ENCODE measurements at places on chromosomes 2 and 18.

GRCh38 chr2:144256996-144257707 lies 262.8 kb downstream of the ZEB2 start:
- DNase-seq = peak; percentile 15

DNA sequence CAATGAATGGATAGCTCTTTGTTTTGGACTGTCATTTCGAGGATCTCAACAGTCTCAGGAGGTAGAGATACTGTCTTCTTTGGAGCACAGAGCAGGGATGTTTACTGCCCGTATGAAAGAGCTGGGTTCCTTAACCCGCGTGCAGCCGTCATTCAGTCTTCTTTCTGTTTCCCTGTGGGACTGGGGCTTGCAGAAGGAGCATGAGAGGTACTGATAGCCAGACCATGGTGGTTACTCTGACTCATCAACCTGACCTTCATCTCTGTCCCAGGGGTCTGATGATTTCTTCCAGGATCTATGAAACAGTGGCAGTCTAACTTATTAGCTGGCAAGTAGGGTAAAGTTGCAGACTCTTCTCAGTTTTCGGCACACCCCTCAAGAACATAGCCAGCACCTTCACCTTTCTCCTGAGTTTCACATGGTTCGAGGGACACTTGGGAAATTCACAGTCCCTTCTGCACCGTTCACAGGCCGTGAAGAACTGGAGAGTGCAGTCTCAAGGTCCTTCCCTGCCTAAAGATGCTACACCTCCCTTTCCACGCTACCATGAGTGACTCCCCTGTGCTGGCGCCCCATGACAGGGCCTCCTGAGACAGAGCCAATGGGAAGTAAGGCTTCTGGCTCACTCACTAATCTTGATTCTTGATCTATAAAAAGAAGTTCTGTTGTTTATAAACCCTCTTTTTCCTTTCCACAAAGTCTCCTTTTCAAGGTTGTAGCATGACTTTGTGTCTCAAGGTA lies 226.2 kb downstream of the MC4R start:
- peak; percentile 57 for DNase-seq

GRCh38 chr2:100791936-100792308 lies 28.0 kb upstream of the NPAS2 start:
- no peak for DNase-seq

GRCh38 chr2:206084870-206085741 lies 868 bp downstream of the INO80D start:
- DNase-seq = peak; percentile 28

DNA sequence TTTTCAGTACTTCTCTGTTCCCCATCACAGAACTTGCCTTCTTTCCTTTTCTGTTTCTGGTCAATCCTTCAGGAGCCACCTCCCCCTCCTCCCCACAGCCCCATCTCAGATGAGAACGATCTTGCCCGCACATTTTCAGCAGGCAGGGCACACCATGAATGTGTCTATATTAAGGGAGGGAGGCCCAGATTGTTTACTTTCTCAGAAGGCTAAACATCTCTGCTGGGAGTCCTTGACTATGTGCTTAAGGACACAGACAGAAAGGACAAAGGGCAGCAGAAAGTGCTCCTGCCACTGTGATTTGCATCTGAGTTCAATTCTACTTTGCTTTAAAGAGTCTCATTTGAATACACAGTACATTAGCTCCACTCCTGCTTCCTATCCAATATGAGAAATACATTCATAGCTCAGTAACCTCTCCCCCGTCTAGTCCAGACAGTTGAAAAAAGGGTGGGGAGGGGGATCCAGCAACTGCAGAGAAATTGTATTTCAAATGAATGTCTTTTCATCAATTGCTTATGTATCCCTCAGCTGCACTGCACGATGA lies 175.0 kb upstream of the PARD3B start:
- DNase-seq = no peak

DNA sequence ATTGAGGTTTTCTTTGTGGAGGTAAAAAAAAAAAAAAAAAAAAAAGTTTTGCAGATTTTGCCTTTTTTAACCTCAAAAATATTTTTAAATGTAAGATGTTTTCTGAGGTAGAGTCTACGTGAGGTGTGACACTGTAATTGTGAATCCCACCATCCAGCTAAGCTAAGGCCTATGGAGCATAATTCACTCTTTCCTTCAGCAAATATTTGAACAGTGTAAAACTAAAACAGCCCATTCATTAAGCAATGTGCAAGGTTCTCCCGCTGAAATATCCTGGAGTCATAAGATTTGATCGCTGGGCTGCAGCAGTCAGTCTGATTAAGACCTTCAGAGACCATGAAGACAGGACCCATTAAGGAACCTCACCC lies 105.1 kb downstream of the HNRNPLL start:
- DNase-seq = no peak

- DNase-seq = peak; percentile 65
Observed at GRCh38 chr2:111534910-111535352, 349.1 kb downstream of the ANAPC1 start.

Data from fibroblast of skin of back (primary cell).